ENCODE measurements at places on chromosomes 7 and 10.

DNA sequence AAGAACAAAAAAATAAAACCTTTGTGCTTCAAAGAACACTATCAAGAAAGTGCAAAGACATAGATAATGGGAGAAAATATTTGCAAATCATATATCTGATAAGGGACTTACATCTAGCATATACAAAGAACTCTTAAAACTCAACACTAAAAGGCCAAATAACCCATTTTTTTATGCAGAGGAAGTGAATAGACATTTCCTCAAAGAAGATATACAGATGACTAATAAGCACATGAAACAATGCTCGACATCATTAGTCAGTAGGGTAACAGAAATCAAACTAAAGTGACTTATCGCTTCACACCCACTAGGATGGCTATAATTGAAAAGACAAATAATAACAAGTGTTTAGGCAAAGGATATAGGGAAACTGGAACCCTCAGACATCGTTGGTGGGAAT lies 78.0 kb downstream of the MALSU1 start:
- DNase-seq = no peak

GRCh38 chr7:116952635-116953371 lies 498 bp upstream of the ST7 start:
- no peak for DNase-seq

DNA sequence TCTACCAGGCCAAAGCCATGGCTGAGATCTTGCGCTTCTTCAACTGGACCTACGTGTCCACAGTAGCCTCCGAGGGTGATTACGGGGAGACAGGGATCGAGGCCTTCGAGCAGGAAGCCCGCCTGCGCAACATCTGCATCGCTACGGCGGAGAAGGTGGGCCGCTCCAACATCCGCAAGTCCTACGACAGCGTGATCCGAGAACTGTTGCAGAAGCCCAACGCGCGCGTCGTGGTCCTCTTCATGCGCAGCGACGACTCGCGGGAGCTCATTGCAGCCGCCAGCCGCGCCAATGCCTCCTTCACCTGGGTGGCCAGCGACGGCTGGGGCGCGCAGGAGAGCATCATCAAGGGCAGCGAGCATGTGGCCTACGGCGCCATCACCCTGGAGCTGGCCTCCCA lies 142.7 kb downstream of the GRM3 start:
- DNase-seq = no peak

- no peak for DNase-seq
Measured at GRCh38 chr10:34581801-34582532, 233.1 kb downstream of the PARD3 start.

- DNase-seq = no peak
Measured at GRCh38 chr7:2022021-2022409, 210.7 kb downstream of the MAD1L1 start.

- no peak for DNase-seq
Measured at GRCh38 chr7:12210179-12211053, 678 bp upstream of the TMEM106B start.

DNA sequence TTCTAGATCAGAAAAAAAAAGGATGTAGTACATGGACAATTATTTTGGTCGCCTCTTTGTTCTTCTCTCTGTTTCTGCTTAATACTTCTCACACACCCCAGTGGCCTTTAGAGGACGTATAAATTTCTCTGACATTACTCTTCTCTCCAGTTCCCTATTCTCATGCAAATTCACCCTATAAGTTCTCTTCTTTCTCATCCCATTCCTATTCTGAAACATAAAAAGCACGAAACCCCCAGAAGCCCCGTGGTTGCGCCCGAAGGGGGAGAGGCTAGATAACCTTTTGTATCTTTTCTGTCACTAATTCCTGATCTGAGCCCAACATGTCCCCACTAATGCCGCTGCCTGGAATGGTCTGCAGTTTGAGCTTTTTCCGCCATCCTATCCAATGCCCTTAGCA lies 136.9 kb downstream of the SKIDA1 start:
- DNase-seq = no peak

GRCh38 chr10:24209946-24210491 lies 1.1 kb downstream of the KIAA1217 start:
- no peak for DNase-seq

DNA sequence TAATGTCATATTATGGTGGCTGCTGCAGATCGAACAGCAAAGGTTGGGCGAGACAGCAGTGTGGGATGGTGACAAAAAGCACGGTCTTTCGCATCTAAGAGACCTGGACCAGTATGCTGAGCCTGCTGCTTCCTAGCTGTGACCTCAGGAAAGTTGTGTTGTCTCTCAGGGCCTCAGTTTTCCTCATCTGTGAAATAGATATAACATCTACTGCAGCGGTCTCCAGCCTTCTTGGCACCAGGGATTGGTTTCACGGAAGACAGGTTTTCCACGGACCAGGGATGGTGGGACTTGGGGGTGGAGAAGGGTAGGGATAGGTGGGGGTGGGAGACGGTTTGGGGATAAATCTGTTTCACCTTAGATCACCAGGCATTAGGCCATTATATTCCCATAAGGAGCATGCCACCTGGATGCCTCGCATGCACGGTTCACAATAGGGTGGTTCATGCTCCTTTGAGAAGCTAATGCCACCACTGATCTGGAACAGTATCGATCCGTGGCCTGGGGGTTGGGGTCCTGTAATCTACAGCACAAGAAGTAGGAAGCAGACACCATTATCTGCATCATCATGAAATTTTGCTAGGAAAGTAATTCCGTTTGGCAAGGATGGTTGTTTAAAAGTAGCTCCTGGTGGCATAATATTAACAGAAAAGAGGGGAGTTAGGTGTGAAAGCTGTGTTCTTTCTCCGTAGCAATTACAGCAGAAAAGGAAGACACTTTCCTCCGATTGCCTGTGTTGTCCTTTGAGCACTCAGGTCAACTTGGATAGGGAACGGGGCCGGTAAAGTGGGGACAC lies 10.8 kb downstream of the KLF6 start:
- DNase-seq = peak; percentile 39

DNA sequence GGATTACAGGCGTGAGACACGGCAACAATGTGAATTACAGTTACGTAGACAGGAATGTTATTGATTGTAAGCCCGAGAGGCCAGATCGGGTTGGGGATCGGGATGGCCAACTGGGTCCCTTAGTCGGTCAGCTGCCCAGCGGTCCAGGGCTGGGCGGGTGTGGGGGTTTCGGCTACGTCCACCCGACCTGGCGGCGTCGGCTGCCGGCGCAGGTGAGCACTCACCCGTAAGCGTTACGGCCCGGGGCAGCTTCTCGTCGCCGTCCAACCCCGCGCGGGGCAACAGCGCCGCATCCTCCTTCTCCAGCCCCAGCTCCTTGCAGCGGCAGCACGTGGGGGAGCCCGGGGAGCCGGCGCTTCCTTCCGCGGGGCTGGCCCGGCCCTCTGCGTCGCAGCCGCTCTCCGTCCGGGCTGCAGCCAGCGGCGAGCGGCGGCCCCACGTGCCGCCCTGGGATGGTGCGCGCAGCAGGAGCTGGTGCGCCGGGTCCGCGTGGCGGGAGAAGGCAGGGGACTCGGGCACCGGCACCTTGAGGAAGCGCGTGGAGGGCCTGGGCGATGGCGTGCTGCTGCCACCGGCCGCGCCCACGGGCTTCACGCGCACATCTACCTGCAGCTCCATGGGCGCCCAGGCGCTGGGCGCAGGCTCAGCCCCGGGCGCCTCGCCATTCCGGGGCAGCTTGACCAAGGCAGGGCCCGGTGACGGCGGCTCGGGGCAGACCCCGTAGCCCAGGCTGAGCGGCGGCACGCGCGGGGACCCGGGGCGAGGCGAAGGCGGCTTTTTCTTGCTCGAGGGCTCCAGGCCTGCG lies 609 bp downstream of the KLRG2 start:
- no peak for DNase-seq

GRCh38 chr10:119775529-119775928 lies 49.7 kb downstream of the INPP5F start:
- DNase-seq = no peak

- no peak for DNase-seq
Measured at GRCh38 chr7:44128721-44129582, 5.6 kb upstream of the POLD2 start.

- no peak for DNase-seq
Measured at GRCh38 chr7:11193131-11193867, 219.6 kb downstream of the PHF14 start.

DNA sequence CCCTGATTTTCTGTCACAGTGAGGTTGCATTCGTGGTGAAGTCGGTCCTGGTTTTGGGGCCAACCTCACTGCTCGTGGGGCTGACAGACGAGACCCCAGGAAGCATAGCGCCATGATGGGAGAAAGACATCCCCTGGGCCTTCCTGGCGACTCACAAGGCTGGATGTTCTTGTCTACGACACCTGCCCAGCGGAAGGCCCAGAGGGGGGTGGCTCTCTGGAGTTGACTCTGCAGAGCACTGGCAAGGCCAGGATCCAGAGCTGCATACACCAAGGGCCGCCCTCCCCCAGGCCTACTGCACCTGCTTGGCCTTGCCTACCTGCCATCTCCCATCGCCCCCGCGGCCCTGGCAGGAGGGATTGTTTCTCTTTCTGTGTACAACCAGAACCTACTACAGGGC lies 608.9 kb downstream of the PTPRN2 start:
- no peak for DNase-seq
